ENCODE measurements at places on chromosomes 7 and 10.

DNA sequence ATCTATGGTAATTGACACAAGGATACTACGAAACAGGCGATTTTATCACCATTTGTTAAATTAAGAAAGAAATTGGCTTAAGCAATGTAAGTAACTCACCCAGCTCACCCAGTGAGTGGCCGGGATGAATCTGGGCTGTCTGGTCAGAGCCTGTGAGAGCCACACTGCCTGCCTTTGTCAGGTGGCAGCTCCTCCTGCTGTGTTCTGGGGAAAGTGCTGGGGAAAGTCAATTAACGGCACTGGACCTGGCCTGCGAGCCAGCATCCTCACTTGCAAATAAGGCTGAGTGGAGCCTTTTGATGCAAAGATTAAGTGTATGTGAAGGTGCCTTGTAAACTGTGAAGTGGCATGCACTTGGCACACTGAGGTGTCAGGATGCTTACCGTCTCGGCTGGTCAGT lies 13.4 kb upstream of the CXCL12 start:
- no peak for DNase-seq

DNA sequence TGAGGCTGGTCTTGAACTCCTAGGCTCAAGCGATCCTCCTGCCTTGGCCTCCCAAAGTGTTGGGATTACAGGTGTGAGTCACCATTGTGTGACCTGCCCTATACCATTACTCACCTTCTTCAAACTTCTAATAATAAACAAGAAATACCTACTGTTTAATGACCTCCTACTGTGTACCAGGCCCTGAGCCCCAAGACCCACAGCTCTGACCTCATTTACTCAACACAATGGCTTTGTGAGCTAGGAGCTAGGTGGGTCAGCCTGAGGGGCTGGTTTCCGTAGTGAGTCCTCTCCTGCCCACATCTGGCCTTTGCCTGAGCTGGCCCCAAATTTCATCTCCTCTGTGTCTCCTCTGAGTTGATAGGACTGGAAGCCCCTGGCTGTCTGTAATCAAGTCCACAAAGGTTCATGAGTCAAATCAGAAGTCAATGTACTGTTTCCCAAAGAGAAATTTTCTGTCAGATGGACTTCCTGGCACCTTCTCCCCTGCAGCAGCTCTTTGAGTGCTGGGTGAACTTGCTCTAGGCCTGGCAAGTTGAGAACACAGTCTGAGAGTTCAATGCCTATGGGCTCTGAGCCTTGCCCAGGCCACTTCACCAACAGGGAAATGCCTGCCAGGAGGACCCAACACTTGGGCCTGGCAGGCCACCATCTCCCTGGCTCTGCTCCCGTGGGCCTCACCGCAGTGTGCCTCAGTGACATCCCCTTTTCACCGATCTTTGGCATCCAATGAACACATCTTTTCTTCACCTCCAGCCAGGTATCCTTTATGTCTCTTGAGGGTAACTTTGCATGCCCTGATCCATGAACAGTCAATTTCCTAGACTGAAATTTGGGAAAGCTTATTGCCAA lies 24.0 kb downstream of the NEURL1 start:
- DNase-seq, result no peak

DNA sequence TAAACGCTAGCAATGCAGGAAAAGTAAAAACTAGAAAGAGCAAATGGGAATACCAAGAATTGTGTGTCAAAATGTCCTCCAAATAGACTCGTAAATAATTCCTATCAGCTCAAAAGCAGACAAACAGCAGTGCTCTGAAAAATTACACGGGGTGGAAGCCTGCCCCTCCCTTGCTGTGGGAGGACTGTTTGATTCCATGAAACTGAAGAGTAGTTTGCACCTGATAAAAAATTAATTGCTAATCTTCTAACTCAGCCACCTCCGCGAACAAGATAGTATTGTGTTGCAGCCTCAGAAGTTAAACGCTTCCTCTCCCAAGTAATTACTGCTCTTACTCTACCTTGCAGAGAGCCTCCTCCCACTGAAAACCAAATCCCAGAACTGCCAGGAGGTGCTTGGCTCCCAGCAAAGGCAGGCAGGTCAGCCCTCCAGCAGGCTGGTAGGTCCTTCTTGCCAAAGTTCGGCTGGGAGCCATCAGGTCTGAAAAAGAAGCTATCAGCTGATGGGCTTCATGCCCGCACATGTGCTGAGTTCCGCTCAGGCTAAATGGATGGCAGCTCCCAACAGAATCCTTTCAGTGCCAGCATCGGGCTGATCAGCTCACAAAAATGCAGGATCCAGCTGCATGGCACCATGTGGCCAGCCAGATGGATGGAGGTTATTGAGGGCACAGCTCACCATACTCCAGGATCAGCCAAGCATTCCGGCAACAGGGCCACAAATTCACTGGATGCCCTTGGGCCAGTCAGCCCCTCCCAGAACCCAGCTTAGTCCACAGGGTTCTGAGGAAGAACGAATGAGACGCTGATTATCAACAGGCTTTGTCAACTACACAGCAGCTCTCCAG lies 37.1 kb downstream of the MAD1L1 start:
- peak; percentile 20 for DNase-seq

- no peak for DNase-seq
Observed at GRCh38 chr10:14332903-14333302, 2.2 kb upstream of the FRMD4A start.

DNA sequence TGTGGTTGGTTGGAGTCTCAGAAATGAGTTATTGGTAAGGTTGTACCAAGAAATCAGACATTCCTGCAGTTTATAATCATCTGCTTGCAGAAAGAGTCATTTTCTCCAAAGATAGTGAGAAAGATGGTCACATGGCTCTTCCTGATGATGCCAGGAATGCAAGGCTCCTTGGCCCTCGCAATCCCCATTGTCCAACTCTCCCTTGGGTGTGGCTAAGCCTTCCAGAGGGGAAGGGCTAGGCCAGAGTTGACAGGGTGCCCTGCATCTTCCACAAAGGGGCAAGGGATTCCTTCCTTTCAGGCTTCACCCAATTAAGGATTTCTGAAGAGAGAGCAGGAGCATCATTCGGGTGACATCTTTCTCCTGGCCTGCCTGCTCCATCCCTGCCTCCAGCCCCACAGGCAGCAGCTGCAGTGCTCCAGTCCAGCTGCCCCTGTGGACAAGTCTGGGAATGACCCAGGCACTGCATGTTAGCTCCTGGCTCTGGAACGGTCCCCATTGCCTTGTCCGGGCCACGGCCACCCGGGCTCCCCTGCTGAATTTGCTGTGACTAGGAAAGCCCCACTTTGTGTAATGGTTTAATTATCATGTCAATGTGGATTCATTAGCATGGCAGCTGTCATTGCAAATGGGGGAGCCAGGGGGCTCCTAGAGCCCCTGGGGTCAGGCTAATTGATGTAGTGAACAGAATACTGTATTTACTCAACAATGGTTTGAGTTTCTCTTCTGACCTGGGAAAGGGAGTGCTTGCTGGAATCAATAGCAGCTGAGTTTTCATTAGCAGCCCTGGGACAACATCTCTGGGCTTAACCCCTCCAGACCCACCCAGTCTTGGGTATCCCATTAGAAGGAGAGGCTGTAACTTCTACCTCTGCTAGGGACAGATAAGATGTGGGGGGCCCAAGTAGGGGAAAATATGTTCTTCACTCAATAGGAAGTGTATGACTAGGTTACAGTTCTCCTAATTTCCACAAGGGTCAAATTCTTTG lies 112.6 kb upstream of the TBX20 start:
- no peak for DNase-seq

DNA sequence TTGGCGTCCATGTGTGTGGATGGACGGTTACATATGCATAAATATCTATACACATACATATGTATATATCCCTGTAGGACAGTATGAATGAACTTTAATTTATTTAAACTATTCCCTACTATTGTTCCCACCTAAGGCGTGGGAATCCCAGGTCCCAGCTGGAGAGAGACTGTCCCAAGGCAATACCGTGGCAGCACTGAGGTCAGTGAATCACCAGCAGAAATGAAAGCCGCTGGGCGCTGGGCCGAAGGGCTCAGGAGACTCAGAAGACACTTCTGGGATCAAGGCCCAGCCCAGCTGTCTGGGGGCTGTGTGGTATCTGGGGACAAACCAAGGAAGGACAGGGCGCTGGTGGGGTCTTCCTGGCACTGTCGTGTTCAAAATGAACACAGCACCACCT lies 49.6 kb upstream of the MYL10 start:
- DNase-seq, result no peak

GRCh38 chr7:128168667-128169210 lies 72.3 kb upstream of the LEP start:
- DNase-seq, result no peak

GRCh38 chr7:129366-130221 lies 62.8 kb upstream of the FAM20C start:
- no peak for DNase-seq

DNA sequence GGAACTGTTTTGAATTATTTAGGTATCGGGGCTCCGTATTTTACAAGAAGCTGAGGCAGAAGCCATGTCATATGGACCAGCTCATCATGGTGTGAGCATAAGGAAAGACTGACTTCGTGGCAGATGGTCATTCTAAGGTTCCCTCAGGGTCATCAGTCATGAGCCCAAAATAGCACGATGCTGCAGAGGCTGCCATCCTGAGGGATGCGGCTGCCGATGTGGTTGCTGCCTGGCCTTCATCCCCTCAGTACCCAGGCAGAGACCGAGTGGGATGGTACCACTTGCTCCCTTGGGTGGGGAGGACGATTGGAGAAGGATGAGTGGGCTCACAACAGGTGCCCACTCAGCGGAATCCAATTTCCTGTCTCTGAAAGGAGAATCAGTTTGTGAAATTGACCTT lies 490.3 kb downstream of the SDK1 start:
- no peak for DNase-seq

- DNase-seq, result peak; percentile 92
Observed at GRCh38 chr7:46291601-46292150, 370.6 kb upstream of the IGFBP3 start.

- DNase-seq, result no peak
Observed at GRCh38 chr7:46525876-46526275, 604.8 kb upstream of the IGFBP3 start.

DNA sequence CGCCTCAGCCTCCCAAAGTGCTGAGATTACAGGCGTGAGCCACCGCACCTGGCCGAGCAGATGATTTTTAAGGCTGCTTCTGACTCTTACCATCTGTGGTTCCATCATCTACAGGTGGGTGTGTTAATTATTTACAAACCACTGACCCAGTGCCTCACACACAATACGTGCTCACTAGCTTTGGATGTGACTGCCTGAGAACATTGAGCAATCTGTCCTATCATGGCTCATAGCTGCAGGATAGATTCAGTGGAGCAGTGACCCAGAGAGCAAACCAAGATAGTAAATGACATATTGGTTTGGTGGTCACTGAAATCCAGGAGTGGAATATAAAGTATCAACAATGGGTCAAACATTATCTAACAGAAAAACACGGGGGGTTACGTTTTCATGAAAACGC lies 24.1 kb downstream of the GPAM start:
- no peak for DNase-seq

DNA sequence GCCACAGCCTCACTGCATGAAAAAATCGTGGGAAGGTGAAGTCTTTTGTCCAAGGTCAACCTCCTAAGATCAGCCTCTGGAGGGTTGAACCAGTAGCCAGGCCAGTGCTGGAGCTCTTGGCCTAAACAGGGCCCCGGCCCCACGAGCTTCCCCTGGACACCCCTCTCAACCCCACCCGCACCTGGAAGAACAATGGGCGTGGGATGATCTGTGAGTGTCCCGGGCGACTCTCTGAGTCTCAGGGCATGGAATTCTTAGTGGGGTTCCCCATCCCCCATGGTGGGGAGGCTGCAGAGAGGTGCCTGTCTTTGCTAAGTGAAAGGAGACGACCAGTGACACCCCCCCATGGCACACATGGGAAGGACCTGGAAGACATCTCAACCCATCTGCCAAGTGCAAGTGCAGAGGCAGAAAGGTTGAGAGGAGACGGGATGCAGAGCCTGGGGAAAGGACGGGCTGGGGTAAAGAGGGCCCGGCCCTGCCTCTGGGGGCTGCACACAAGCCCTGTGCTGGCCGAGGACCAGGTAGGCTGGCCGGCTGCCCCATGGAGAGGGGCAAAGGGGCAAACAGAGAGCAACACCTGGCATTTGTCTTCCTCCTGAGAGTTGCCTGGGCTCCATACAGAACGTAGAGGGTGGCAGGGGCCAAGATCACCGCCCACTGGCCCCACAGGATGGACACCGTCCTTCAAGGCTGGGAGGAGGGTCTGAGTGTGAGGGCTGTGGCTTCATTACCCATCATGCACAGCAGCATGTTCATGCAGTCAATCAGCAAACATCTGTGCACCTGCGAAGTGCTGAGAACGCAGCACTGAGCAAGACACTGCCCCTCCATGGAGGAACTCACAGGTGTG lies 163.0 kb upstream of the PPP2R2D start:
- no peak for DNase-seq

- no peak for DNase-seq
Observed at GRCh38 chr10:18417950-18418527, 233.3 kb downstream of the NSUN6 start.

GRCh38 chr10:126207313-126207771 lies 180.9 kb downstream of the ADAM12 start:
- DNase-seq, result no peak

GRCh38 chr7:103912891-103913605 lies 76.4 kb downstream of the RELN start:
- no peak for DNase-seq

GRCh38 chr10:80465839-80466590 lies 11.9 kb downstream of the TSPAN14 start:
- no peak for DNase-seq

DNA sequence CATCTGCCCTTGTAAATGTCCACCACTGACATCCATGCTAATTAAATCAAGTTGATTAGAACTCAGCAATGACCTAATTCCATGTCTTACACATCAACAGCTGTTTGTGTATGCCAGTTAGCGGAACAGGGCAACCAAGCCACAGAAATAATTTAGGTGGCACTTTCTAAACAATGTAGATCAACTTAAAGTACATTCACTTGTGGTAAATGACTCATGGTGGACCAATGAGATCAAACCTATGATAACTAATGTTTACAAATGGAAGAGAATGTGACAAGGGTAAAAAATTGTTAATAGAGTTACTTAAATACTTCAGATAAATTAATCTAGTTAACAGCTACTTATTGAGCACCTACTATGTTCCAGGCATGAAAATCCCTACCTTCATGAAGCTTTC lies 63.1 kb upstream of the ICA1 start:
- peak; percentile 16 for DNase-seq

GRCh38 chr10:126334272-126334671 lies 54.0 kb downstream of the ADAM12 start:
- DNase-seq, result no peak

DNA sequence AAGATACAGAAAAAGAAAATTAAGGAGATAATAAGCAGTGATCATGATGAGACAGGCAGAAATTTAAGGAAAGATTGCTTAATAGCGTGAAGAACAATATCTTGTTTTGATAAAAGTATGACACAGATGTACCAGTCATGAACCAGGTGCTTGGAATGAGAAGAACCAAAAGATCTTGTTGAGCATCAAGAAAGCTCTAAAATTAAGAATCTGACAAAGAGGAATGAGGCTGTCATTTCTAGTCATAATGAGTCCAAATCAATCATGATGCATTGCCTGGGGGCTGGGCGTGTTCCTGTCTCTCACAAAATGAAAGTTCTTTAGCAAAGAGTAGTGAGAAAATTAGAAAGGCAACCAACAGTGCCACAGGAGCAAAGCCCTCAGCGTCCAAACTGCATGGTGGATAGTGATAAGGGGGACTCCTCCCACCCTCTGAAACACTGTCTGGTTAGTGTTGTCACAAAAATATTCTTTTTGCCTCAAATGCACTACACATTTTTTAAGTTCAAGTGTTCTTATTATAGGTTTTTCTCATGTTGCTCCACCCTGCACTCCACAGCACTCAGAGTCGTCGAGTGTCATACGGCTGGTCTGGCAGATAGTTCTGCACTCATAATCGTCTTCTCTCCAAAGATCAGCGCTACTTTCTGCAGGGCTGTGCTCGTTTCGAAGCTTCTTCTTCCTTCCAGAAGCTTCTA lies 439.6 kb downstream of the TNS3 start:
- DNase-seq, result no peak

- no peak for DNase-seq
Observed at GRCh38 chr7:42727451-42727850, 184.4 kb downstream of the C7orf25 start.

All from epithelial cell of prostate (primary cell).